Stimulated activated effector memory CD8-positive, alpha-beta T cell treated with anti-CD3 and anti-CD28 coated beads, Interleukin-12 subunit alpha, Interleukin-12 subunit beta, amount 100 ng/mL, for 72 hours (primary cell): ENCODE measurements at places on chromosomes 4 and X.
A peak's percentile ranks its signal among the peaks of the same experiment; 100 is the strongest.

- DNase-seq, result no peak
Observed at GRCh38 chr4:2103843-2104547, 44.9 kb downstream of the NAT8L start.

DNA sequence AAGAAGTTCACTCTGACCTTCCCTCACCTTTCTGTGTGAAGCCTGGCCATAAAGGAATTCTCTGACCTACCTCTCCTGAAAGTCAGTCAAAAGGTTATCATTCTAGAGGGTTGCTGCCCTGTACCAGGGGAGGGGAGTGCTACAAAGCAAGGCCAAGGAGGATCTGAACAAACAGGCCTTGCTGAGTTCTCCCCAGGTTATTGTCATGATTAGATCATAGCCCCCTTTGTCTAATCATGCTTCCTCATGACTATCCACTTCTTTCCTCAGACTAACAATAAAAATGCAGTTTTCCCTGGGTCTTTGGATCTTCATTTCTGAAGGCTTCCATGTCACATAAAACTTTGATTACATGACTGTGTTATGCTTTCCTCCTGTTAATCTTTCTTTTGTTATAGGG lies 472.0 kb downstream of the IQCM start:
- DNase-seq, result no peak

DNA sequence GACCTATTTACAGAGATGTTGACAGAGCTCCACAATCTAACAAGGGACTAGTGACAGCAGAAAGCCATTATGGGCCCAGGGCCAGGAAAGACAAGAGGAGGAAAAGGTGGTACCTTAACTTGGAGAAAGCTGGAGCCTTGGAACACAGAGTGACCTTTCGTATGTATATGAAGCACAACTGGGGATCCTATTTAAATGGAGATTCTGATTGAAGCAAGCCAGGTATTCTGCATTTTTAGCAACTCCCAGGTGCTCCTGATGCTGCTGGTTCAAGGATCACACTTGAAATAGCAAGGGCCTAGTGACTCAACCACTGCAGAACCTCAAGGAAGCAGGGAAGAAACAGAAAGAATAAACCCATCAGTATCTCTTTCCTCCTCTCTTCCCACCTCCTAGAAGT lies 99.4 kb downstream of the TMEM47 start:
- DNase-seq, result no peak

GRCh38 chr4:141132709-141133145 lies 542 bp downstream of the RNF150 start:
- peak; percentile 3 for DNase-seq

DNA sequence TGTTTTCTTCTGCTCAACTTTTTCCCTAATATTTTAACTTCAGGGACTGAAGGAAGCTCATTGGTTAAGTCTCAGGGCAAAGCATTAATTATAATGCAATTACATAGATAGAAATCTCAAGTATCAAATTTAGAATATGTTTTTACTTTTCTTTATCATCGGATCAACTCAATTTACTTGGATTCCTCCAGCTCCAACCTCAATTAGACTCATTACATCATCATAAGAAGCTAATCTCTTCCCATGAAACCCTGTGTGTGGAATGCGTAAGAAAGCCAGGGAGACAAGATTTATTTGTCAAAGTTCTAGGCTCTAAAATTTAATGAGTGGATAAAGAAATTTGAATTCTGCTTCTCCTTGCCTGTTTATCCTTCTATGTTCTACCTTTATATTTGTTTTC lies 918.4 kb downstream of the ADGRL3 start:
- no peak for DNase-seq

GRCh38 chrX:53073115-53073586 lies 9.0 kb upstream of the TSPYL2 start:
- no peak for DNase-seq

DNA sequence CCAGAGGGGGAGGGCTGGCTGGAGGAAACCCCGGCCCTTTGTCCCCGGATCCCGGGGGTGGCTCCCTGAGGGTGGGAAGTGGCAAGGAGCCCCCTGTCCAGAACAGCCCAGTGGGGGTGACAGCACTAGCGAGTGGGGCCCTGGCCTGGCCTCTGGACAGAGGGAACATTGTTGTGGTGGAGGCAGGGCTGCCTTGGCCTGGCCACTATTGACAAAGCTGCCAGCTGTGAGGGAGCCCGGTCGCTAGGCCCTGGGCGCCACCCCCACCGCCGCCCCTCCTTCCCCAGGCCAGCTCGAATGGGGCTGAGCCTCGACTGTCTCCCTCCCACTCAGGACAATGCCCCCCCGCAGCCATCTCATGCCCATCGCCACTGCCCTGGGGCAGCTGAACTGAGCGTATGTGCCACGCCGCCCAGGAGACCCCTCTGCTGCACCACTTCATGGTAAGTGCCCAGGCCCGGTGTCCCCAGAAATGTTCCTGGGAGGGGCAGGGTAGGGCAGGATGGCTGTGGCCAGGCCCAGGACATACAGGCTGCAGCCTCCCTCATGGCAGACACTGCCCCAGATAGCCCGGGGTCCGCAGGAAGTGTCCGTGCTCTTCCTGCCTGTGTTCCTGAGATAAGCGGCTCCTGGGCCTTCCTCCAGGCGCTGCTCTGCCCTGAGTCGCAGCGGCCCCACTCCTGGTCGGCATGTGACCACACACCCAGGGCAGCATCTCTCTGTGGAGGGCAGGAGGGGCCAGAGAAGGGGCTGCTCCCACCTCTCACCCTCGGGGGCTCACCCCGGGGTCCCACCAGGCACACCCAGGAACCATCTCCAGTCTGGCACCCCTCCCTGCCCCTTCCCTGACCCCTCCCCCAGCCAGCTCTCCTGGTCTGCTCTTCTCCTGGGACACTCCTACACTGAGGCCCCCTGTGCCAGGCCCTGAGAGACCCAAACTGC lies 1.4 kb downstream of the PLXNB3 start:
- no peak for DNase-seq
